ENCODE measurements at places on chromosomes 3 and 15.

DNA sequence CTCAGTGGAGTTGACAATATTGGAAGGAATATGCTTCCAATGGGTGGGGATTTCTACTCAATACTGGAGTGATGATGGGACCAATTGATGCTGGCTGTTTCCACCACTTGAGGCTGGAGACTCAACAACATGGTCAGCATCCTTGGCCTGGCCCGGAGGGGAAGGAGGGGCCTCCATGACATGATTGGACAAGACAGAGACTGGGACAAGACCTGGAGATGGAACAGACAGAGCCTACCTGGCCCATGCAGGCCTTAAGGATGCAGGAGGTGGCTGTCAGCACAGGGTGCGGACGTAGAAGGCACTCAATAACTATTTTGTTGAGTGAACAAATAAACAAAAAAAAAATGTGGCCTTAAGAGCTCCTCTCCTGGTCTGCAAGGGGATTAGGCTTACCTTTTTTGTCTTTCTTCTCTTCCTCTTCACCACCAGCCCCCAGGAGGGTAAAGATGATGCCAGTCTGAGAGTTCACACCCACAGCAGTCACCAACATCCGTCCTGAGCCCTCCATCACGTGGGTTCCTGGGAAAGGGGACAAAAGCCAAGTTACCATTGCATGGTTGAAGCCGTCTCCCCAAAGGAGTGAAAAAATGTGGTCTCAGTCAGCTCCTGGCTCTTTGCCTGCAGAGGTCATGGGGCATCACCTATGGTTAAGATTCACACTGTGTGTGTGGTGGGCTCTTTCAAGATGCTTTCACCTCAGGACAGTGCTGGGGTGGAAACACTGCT is 67.1 kb upstream of the SEC13 start:
- DNase-seq, result no peak

- DNase-seq, result no peak
These were observed 27.7 kb upstream of the ANXA2 start for GRCh38 chr15:60425461-60425860.

- no peak for DNase-seq
These were observed 22.8 kb upstream of the FLNB start for GRCh38 chr3:57985176-57985983.

GRCh38 chr3:113111011-113111707 is 100.2 kb upstream of the BOC start:
- DNase-seq, result no peak

- DNase-seq, result no peak
These were observed 49.2 kb downstream of the OTOL1 start for GRCh38 chr3:161545824-161546223.

- DNase-seq, result no peak
These were observed 9.6 kb downstream of the GOLGB1 start for GRCh38 chr3:121739902-121740301.

- DNase-seq, result no peak
These were observed 2.3 kb upstream of the CCR8 start for GRCh38 chr3:39327053-39327745.

GRCh38 chr3:133248389-133248788 is 151.5 kb upstream of the BFSP2 start:
- no peak for DNase-seq

DNA sequence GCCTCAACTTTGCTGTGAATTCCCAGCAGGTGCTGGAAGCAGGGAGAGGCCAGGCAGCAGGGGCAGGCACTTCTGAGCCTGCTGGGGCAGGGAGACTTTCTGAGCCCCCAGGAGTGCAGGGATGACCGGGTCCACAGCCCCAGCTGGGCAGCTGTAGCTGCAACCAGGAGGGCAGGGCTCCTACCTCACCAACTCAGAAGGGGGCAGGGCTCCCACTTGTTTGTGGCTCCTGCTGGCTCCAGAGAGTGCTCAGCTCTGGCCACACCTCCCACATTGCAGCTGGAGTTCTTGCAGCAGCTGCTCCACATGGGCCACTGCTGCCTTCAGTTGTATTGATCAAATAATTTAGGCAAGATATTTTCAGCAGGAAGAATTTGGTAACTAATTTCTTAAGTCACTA is 812.3 kb downstream of the NSUN3 start:
- no peak for DNase-seq

GRCh38 chr15:59059076-59059597 is 45.8 kb upstream of the CCNB2 start:
- no peak for DNase-seq

DNA sequence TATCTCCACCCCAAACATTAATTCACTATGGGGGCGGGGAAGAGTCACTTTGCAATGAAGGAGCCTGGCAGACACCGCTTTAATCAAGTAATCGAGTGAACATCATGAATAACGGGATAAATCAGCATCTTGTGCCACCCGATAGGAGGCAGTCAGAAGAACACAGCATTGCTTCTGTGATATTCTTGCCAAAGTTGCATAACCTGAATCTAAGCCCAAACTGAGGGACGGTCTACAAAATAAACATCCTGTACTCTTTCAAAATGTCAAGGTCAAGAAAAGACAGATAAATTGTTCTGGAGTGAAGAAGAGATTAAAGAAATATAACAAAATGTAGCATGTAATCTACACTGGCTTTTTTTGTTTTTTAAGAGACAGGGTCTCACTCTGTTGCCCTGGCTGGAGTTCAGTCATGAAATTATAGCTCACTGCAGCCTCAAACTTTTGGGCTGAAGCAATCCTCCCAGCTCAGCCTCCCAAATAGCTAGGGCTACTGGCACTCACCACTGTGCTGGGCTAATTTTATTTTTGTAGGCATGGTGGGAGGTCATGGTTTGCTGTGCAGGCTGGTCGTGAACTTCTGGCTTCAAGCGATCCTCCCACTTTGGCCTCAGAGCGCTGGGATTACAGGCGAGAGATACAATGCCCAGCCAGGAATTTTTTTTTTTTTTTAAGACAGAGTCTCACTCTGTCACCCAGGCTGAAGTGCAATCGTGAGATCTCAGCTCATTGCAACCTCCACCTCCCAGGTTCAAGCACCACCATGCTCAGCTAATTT is 20.1 kb upstream of the VWA5B2 start:
- no peak for DNase-seq

GRCh38 chr3:107589454-107589853 is 66.7 kb downstream of the BBX start:
- no peak for DNase-seq

DNA sequence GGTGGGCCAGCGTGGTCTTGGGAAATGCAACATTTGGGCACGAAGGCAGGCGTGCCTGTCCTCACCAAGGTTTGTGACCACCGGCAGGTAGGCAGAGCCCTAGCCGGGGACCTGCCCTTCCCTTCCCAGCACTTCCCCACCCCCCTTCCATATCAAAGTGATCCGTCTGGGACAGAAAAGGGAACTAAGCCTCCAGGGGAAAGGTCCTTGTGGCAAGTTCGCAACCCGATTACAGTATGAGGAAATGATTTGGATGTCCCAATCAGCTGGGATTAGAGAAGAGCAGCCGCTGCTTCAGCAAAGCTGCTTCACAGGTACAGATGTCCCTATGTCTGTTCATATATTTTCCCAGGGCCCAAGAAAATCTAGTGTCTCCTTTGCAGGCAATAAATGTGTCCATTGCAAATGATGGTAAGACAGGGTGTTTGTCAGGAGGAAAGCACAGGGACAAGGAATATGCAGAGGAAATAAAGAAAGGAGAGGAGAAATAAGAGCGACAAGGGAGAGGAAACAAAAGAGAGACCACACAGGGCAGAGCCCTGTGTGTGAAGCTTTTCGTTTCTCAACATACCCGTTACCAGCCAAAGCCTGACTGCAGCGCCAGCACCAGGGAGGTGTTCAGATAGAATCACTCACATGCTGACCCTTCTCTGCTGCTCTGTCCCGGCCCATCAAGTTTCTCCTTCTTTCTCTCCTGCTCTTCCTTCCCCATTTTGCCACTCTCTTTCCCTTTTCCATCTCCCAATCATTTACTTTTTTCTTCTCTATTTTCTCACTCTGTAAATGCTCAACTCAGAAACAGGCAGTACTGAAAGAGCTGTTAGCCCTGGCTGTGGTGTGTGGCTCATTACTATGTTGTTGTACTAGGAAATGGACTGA is 17.4 kb upstream of the SECISBP2L start:
- no peak for DNase-seq

GRCh38 chr3:71416876-71417275 is 166.7 kb downstream of the FOXP1 start:
- no peak for DNase-seq

DNA sequence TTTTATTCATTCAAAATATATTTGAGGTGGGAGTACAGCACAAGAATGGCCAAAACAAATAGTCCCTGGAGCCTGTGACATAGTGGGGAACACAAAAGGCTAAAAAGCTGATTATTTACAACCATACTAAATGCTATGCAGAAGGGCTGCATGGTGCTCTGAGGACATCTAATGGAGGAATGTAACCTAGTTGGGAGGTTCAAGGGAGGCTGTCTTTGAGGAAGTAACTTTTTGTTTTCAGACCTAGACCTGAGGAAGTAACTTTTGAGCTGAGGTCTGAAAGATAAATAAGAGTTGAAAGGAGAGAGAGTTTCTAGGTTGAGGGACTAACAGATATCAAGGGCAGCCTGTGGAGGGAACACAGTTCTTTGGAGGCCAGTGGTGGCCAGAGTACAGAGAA is 34.8 kb upstream of the RASA2 start:
- DNase-seq, result no peak

GRCh38 chr3:193297421-193297820 is 56.4 kb downstream of the PLAAT1 start:
- DNase-seq, result no peak

DNA sequence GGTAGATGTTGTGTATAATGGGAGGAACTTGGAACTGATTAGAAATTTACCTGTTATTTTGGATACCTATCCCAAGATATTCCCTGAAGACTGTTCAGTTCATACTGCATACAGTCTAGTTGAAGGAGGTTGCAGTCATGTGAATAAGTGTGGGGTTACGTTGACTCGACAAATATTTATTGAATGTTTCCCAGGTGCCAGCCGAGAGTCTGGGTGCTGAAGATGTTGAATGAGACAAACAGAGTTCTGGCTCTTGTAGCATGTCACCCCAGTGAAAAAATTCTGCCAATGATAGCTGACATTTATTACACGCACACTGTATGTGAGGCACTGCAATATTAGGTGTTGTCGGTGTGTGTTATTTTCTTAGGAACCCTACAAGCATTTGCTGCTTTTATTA is 176.0 kb downstream of the KCNMB2 start:
- DNase-seq, result no peak

DNA sequence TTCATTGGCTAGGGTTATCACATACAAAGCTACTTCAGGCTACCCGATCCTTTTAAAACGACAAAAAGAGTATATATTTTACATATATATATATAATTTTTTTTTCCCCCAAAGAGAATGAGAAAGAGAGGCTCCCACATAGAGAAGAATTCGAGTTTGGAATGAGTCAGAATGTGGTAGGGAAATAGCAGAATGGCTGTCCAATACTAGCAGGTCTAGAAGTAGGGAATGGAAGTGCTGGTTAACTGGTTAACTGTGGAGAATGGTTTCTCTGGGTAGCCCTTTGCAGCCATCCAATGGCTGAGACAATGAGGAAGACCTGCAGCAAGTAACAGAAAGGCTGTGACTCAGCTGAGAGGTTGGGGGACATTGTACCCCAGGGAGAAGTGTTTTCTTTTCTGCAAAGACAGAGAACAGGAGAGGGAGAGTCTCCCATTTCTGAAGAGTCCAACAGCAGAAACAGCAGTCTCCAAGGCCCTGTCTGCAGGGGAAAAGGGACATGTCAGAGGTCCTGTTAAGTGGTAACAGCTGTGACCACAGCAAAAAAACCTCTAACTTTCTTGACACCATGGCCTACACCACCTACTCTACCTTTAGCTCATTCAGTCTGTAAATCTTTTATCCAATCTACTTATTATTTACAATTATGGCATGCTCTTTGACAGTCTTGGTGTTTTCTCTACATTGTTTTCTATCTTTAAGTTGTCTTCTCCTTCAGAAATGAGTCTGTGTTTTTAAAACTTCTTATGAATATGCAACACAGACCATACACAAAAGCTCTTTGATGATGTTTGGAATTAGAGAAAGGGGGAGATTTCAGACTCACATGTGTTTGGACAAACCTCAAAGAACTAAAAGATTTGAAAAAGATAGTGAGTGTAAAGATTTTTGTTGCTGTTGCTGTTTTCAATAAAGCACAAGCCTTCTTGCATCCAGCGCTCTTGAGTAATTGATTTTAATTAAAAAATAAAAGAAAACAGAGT is 116.1 kb upstream of the SLC7A14 start:
- no peak for DNase-seq

- DNase-seq, result no peak
These were observed 60.5 kb downstream of the GLDN start for GRCh38 chr15:51401872-51402517.
